ENCODE measurements at places on chromosomes 16 and 17.

- DNase-seq = no peak
These were observed 4.6 kb upstream of the ITGAE start for GRCh38 chr17:3805581-3805980.

DNA sequence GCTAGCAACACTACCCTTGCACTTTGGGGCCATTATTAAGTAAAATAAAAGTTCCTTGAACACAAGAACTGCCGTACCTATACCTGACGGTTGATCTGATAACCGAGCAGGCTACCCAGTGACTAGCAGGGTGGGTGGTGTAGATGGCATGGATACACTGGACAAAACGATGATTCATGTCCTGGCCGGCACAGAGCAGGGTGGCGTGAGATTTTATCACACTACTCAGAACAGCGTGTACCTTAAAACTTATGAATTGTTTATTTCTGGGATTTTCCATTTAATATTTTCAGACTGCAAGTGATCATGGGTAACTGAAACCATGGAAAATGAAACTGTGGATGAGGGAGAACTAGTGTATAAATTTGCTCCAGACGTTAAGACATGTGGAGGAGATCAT is 41.0 kb upstream of the MSI2 start:
- DNase-seq = no peak

DNA sequence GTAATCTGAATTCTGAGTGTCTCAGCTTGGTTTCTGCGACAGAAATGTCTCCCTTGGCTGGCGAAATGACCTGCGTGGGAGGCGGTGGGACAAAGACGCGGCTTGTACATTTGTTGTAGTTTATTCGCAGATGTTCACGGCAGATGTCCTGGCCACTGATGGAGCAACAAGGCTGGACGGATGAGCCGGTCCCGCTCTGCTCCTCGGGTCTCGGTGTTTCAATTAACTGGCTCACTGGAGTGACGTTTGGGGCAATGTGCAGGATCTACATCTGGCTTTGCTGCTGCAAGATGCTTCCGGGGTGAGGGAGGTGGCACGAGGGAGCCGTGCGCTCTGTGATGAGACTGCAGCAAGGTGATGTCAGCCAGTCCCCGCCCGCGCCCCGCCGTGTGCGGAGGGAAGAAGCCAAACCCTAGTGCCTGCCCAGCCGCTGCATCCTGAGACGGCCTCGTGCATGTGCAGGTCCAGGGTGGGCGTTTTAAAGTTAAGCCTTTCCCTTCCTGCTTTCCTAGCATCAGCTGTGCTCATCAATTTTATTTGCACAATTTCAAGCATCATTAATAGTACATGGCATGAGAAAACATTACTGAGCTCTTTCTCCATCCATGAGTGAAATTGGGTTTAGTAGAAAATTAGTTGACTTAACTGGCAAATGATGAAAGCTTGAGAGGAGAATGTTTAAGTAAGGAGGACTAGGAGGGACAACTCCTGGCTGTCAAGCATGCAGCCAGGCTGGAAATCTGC is 44.4 kb downstream of the MGAT5B start:
- no peak for DNase-seq

DNA sequence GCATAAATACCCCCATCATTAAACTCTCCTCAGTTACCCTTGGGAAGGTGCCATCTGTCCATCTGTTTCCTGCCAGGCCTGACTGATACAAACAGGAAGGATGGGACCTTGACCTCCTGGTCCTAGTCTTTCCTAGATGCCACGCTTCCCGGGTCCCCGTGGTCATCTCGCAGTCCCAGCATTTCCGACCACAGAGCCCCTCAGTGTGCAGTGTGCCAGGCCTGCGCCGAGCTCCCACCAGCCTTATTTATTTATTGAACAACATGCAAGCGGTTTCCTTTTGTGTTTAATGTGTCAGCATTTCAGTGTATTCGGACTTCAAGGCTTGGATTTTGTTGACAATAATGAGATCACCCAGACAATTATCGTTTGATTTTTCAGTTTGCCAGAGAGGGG is 45.6 kb upstream of the NKD1 start:
- DNase-seq = no peak

- no peak for DNase-seq
These were observed 77.2 kb downstream of the BRIP1 start for GRCh38 chr17:61786088-61786487.

GRCh38 chr17:71417142-71417541 is 703.7 kb upstream of the SOX9 start:
- DNase-seq = no peak

GRCh38 chr17:4548061-4548461 is 7.1 kb downstream of the MYBBP1A start:
- no peak for DNase-seq

- no peak for DNase-seq
These were observed 134.3 kb upstream of the TNRC6C start for GRCh38 chr17:77824102-77824779.

GRCh38 chr16:68737730-68738629 is 888 bp downstream of the CDH1 start:
- no peak for DNase-seq

- peak; percentile 56 for DNase-seq
These were observed 1.4 kb upstream of the SLC22A31 start for GRCh38 chr16:89201439-89202377.

GRCh38 chr17:65254166-65254565 is 117.0 kb downstream of the RGS9 start:
- DNase-seq = no peak

- peak; percentile 80 for DNase-seq
These were observed 4.6 kb downstream of the ZSCAN10 start for GRCh38 chr16:3094289-3095027.

DNA sequence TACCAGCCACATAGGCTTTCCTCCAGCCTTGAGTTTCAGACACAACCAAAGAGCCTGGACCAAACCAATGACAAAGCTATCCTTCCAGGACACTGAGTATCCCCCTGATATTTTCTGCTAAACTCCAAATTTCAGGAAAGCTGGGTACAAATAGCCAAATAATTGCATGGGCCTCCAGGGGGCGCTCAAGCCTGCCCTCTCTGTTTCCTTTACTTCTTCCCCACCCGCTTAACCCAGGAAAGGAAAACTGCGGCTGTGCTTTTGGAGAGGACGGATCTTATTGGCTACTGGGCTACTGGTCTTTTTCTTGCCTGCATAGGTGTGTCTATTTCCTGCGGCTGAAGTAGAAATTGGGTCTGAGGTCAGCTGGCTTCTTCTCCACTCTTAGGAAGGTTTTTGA is 30.1 kb downstream of the GNGT2 start:
- DNase-seq = peak; percentile 74

DNA sequence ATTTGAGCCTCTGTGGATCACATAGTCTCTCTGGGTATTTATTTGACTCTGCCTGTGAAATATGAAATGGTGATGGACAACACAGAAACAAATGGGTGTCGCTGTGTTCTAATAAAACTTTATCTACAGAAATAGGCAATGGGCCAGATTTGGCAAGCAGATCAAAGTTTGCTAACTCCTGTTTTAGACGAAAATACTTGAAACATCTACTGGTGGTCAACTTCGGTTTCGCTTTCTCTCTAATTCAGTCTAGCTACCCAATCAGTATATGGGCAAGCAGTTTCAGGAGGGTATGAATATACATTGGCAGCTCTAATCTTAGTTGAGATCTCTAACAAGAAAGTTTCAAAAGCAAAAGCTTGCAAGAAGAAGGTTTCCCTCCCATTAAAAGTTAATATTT is 60.1 kb upstream of the DYNLRB2 start:
- no peak for DNase-seq

DNA sequence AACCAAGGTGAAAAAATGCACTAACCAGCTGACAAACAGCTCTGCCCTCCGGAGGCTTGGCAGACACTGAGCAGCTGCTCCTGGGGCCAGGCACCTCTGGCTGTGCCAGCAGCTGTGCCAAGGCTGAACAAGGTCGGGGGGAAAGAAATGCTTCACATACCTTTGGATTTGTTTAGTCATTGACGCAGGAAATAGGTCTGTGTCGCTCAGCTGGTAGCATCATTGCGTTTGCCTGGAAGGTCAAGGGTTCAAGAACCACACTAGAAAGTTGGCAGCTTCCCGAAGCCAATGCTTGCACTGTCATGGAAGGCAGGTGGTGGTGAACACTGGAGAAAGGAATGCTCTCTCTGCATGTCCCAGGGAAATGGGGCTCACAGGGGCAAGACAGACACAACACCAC is 63.5 kb downstream of the PCTP start:
- DNase-seq = no peak

DNA sequence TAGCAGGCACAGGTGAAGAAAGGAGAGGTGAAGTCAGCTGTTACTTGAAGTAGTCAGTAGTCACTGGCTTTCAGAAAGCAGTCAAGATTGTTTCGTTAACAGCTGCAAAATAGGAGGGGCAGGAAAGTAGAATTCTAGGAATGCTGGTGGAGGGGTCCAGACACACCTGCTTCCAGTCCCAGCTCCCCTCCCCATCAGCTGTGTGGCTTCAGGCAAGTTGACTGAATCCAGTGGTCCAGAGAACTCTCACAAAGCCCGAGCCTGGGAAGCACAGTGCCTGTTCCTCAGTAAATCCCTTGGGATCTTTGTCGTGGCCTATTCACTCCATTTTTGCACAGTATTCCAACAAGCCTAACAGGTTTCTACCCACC is 4.6 kb upstream of the SOCS1 start:
- DNase-seq = no peak

GRCh38 chr16:5505091-5505887 is 407.7 kb upstream of the EEF2KMT start:
- no peak for DNase-seq

GRCh38 chr17:49987681-49988441 is 7.2 kb downstream of the DLX3 start:
- no peak for DNase-seq

GRCh38 chr17:67353929-67354574 is 12.3 kb downstream of the PSMD12 start:
- DNase-seq = peak; percentile 73

DNA sequence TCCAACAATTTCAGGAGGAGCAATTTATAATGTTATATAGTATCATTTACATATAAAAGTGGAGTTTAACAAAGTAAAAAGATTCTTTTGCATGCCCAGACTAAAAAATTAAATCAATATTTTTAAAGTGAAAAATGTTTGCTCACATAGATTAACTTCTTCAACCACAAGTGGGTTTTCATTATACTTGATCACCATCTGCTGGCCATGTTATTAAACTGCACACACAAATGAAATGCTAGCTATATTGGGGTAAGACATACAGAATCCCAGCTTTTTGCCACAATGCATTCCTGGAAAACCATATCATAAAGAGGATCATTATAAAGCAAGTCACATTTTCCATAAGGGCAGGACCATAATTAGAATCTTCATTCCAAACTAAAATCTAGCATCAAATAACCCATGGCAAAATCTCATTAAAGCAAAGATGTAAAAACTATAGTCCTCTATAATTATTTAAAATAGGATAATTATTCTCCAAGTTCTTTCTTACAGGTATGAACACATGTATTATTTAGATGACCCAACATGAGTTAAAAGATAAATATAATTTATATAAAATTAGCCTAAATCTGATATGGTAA is 26.3 kb downstream of the CEP112 start:
- DNase-seq = peak; percentile 48

DNA sequence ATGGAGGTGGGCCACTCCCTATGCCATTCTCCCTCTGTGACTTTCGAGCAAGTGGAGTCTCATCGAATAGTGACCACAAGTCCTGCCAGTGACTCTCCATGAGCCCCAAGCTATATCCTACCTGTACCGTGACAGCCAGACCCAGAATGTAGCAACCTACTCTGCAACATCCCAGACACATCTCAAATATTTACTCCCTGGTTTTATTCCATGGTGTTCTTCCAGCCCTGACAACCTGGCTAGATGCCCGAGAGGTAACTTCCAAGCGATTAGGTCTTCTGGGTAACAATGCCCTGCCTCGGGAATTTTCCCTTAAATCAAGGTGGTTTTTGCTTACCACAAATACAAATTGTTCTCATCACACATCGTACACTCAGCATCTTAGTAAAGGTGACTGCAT is 211.7 kb downstream of the ZFHX3 start:
- no peak for DNase-seq

- DNase-seq = no peak
These were observed 670 bp downstream of the TNFSF12 start for GRCh38 chr17:7549401-7550055.

- no peak for DNase-seq
These were observed 29.4 kb upstream of the PRKCA start for GRCh38 chr17:66272811-66273585.

GRCh38 chr16:71707199-71707598 is 17.3 kb downstream of the PHLPP2 start:
- no peak for DNase-seq

DNA sequence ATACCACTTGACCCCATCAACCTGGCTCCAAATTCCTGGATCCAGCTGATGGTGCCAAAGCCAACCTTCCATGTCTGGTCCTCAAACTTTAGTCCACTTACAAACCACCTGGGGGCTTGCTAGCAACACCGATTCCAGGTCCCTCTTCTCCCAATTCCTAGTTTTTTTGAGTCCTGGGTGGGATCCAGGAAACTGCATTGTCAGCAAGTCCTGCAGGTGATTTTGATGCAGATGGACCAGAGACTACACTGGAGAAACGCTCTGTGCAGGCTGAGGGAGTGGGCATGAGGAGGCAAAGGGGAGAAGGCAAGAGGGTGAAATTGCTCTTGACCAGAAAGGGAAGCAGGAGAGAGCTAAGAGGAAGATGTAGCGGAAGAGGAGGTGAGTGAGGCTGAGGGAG is 21.0 kb upstream of the NOS2 start:
- no peak for DNase-seq

- no peak for DNase-seq
These were observed 62.8 kb downstream of the RABEP1 start for GRCh38 chr17:5344914-5345313.

- DNase-seq = no peak
These were observed 38.6 kb upstream of the TBX2 start for GRCh38 chr17:61361084-61361483.

- no peak for DNase-seq
These were observed 58.8 kb downstream of the AP2B1 start for GRCh38 chr17:35645923-35646322.

- peak; percentile 86 for DNase-seq
These were observed 17.2 kb upstream of the SLFN11 start for GRCh38 chr17:35390663-35391062.

DNA sequence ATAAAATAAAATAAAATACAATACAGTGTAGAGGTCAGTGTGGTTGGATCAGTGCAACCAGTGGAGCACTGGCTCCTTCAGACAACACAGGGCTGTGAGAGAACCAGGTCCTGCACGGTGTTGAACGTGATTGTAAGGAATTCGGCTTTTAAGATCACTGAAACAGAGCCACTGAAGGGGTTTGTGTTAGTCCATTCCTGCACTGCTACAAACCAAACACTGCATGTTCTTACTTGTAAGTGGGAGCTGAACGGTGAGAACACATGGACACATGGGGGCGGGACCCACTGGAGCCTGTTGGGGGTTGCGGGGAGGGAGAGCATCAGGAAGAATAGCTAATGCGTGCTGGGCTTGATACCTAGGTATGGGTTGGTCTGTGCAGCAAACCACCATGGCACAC is 193.2 kb upstream of the AXIN2 start:
- no peak for DNase-seq

GRCh38 chr16:68605746-68606145 is 39.4 kb upstream of the CDH3 start:
- DNase-seq = no peak

GRCh38 chr17:16422416-16422815 is 7.0 kb downstream of the TRPV2 start:
- DNase-seq = no peak

GRCh38 chr17:43578699-43579565 is 32.8 kb upstream of the ETV4 start:
- DNase-seq = no peak
